IPS-NIHi11 (cell line): ENCODE measurements at places on chromosomes 2 and 18.

DNA sequence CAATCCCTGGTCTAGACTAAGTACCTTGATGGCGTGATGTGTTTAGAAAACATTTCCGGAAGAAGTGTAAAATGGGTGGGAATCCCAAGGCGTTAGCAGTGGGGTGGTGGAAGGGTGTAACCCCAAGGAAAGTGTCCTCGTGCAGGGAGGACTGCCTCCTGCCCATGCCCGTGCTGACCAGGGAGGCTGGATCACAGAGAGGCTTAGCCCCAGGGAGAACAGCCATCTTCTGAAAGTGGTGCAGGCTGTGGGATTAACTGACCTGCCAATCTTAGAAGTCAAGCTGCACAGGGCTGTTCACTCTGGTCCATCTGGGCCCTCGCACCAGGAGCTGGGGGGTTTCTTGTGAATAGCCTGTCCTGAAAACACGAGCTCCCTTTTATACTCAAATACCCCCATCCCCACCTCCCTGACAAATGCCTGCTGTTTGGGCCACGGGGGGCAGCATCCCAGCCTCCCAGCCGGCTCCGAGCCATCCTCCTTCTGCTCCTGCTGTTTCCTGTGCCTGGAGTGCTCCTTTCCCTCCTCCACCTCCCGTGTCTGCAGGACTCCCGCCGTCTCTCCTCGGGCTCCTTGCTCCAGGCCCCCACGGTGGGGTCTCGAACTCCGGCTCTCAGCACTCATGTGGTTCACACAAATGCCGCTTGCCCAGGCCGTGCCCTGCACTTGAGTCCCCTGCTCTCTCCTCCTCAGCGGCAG is 52.1 kb upstream of the PXDN start:
- DNase-seq = no peak

DNA sequence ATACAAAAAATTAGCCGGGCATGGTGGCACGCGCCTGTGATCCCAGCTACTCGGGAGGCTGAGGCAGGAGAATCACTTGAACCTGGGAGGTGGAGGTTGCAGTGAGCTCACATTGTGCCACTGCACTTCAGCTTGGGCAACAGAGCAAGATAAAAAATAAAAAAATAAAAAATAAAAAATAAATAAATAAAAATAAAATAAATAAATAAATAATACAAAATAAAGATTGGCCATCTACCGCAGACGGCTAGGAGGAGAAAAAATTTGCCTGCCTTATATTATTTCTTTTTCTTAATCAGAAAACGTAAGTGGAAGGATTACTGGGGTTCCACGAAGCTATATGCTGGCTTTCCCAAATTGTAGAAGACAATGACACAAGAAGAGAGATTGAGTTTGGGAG is 229.7 kb downstream of the EPHA4 start:
- no peak for DNase-seq

DNA sequence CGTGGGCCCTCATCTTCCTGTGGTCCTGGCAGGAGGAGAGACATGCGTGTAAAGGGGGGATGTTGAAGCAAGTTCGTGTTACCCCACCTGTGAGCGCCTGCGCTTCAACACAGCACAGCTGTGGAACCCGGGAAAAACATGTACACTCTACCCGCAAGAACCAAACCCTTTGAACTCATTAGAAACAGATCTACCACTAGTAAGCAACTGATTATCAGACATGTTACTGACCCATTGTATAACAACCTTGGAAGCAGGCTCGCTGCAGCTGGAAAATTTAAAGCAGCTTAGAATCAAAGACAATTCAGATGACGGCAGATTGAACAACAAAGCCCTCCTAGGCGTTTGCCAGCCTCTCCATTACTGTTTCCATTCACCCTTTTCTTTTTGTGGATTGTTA is 771.7 kb upstream of the SALL3 start:
- no peak for DNase-seq

- DNase-seq = no peak
Measured at GRCh38 chr2:37391711-37392110, 47.3 kb downstream of the QPCT start.

- DNase-seq = no peak
Measured at GRCh38 chr2:46971929-46972328, 56.3 kb upstream of the MCFD2 start.

DNA sequence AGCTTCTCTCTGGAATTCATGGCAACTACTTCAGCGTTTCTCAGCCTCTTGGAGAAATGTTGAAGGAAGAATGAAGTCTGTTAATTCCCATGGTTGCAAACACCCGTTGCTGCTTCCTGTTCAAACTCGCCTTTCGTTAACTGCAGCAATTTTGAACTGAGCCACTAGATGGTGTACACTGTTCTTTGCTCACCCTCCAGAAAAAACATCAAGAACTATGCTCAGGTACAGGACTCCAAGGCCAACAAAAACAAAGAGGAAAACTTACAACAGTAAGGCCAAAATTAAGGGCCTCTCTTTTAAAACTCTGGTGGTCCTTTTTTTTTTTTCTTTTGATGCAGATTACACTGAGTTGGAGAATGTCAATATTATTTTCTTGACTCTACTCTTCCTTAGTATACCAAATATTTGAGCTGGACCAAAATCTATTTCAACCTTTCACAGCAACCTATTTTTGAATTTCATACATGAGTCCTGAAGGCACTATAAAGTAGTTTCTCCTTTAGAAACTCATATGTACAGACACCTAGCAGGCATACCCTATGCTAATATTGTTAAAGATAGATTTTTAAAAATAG is 58.2 kb downstream of the KLHL14 start:
- DNase-seq = peak; percentile 76

GRCh38 chr18:55477499-55477859 is 110.5 kb downstream of the TCF4 start:
- no peak for DNase-seq

GRCh38 chr2:199692489-199692888 is 158.5 kb downstream of the FTCDNL1 start:
- DNase-seq = no peak

- peak; percentile 32 for DNase-seq
Measured at GRCh38 chr2:220104871-220105351, 477.5 kb downstream of the SLC4A3 start.

DNA sequence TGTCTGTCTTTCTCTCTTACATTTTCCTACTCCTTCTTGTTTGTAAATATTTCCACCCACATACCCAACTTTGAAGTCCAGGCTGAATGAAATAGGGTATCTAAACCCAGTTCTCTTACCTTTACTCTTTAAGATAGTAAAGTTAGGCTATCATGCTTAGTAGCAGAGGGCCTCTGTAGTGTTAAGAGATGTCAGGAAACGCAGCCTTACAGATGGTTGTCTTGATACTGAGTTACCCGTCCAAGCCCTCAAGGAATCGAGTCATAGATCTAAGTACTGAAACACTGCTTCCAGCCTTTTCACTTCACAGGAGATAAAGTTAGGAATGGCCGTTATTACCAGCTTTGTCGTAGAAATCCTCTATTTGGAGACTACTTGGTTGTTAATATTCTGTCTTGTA is 24.3 kb downstream of the MRPS9 start:
- DNase-seq = no peak

DNA sequence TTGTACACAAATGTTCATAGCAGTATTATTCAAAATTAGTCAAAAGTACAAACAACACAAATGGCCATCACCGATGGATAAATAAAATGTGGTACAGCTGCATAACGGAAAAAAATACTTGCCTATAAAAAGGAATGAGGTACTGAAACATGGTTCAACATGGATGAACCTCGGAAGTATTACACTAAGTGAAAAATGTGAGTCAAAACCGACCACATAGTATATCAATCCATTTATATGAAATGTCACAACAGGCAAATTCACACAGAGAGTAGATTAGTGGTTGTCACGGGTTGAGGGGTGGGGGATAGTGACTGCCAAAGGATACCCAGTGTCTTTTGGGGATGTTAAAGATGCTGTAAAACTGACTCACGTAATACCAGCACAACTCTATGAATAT is 3.5 kb downstream of the SS18 start:
- no peak for DNase-seq

DNA sequence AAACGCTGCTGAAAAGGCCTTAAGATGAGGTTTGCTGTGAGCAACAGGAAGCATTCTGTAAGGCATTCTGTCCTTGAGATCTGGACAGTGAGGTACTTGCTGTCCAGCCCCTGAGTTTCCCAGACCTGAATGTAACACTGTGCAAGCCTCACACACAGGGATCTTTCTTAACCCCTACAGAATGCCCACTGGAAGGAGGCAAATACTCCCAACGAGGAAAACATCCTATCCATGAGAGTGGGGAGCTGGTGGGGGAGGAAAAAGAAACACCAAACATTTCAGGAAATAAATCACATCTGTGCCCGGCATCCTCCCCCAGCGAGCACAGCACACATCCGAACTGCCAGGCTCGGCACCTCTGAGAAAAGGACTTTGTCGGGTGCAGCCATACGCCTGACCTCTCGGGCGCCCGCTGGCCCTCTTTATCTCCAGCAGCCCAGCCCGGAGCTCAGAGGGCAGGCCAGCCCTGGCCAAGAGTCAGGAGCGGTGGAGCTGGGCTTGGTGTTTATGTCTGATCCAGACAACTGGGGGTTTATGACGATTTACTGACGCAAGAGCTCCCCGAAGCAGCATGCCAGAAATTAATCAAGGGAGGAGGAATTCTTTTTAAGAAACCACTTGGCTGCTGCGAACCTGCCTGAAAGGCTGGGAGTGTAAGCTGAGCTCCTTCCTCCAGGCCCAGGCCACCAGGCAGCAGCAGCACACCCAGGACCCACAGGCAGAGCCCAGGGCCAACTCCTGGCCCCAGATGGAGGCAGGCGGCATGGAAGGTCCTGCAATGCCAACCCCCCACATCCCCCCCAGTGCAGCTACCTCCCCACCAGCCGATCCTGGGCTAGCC is 72.2 kb downstream of the HDAC4 start:
- no peak for DNase-seq

- no peak for DNase-seq
Measured at GRCh38 chr2:197152451-197153228, 157.9 kb downstream of the ANKRD44 start.

GRCh38 chr2:119229716-119230115 is 6.1 kb downstream of the STEAP3 start:
- no peak for DNase-seq

GRCh38 chr18:63940008-63940407 is 9.1 kb upstream of the HMSD start:
- DNase-seq = no peak

DNA sequence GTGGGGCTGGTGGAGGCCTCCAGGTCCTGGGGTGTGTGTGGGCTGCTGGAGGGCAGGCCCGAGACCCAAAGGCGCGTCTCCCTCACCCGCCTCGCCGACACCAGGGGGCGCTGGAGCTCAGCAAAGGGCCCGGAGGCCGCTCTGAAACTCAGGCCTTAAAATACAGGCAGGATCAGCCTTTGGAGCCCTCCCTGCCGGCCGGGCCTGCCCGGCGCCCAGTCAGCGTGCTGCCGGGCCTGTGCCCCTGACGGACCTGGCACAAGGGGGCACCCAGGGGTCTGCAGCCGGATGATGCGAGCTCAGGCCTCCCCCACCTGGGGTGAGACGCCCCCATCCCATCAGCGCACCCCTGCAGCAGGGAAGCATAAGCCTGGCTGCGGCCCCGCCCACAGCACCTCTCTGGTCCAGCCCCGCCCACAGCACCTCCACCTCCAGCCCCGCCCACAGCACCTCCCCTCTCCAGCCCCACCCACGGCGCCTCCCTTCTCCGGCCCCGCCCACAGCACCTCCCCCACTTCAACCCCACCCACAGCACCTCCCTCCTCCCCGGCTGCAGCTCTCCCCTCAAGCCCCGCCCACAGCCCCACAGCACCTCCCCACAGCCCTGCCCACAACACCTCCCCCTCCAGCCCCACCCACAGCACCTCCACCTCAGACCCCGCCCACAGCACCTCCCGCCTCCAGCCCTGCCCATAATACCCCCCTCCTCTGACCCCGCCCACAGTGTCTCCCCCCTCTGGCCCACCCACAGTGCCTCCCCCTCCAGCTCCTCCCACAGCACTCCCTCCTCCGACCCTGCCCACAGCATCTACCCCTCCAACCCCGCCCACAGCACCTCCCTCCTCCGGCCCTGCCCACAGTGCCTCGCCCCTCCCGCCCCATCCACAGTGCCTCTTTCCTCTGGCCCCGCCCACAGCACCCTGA is 92.8 kb upstream of the OTOS start:
- DNase-seq = peak; percentile 96

GRCh38 chr18:78419171-78419570 is 560.4 kb upstream of the SALL3 start:
- no peak for DNase-seq

DNA sequence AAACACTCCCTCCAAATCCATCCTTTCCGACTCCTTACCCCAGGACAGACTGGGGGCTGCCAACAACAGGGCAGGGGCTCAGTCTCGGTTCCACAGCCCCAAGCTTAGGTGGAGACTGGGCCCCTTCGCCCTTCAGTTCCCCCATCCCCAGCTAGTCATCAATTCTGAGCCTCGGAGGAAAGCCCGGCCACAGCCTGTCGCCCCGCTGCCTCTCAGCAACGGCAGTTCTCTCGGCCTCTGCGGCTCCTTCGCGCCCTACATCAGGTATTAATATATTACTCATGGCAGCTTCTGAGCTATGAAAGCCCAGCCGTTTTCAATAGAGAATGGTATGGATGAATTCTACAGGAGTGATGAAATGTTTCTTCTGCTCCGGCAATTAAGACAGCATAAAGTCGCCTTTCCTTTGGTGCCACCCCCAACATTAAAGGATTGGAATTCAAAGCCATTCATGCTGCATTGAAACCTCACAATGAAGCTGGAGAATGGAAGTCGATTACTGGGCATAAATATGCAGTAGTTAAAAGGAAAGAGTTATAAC is 2.8 kb downstream of the HDAC4 start:
- no peak for DNase-seq

DNA sequence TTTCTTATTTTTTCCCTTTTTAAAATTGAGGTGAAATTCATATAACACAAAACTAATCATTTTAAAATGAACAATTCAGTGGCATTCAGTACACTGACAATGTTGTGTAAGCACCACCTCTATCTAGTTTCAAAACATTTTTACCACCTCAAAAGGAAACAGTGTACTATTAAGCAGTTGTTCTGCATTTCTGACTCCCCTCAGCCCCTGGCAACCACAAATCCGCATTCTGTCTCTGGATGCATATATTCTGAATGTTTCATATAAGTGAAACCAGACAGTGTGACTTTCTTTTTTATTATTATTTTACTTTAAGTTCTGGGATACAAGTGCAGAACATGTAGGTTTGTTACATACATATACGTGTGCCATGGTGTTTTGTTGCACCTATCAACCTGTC is 19.2 kb upstream of the TANK start:
- no peak for DNase-seq

GRCh38 chr2:44291281-44292248 is 16.3 kb downstream of the SLC3A1 start:
- peak; percentile 50 for DNase-seq

DNA sequence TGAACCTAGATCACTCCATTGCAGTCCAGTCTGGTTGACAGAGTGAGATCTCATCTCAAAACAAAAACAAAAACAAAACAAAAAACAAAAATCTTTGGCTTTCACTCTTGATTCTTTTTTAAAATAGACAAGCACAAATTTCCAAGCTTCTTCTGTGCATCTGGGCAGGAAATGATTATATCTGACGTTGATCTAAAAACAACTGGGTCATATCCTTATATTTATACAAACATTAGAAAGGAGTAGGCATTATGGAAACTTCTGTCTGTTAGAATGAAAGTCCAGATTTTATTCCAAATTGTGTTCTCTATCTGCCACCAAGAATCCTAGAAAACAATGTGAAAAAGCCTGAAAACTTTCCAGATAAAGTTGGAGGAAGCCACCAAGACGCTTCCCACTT is 26.2 kb upstream of the PMAIP1 start:
- DNase-seq = no peak
